GF-D8 (cell line): ENCODE measurements at places on chromosomes 7 and 10.

GRCh38 chr7:94561841-94562514, 52.4 kb downstream of the CASD1 start:
- no peak for DNase-seq

DNA sequence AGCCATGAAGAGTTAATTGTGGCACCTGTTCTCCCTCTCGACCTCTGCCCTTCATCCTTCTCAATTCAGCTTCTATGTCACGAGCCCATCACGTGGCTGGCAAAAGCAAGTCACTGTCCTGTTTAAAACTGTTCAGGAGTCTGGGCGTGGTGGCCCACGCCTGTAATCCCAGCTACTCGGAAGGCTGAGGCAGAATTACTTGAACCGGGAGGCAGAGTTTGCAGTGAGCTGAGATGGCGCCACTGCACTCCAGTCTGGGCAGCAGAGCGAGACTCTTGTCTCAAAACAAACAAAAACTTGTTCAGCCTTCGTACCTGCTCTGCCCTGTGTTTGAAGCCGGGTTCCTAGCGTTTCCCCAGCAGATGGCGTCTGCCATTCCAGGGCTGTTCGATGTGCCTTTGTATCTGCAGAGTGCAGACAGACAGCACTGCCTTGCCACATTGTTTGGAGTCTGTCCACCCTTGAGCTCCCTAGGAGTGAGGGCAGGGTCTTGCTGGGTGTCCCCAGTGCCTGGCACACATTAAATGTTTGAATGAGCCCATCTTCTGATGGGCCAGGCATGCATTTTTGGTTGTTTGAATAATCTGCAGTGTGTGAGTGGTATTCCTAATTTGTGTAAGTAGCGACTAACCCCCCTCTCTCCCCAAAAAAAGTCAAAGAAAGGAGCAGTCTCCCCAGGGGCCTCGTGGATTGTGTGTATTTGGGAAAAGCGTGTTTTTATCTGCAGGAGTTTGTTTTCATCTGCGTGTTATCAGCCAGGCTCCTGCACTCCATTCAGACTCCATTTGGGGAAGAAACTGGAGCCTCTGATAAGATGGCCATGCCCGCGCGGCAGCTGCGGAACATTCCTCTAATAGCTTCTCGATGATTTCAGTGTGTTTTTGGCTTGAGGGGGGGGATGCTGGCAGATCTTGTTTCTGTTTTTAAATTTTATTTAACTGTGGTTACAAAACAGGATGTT, 61.2 kb downstream of the DNAJB6 start:
- no peak for DNase-seq

DNA sequence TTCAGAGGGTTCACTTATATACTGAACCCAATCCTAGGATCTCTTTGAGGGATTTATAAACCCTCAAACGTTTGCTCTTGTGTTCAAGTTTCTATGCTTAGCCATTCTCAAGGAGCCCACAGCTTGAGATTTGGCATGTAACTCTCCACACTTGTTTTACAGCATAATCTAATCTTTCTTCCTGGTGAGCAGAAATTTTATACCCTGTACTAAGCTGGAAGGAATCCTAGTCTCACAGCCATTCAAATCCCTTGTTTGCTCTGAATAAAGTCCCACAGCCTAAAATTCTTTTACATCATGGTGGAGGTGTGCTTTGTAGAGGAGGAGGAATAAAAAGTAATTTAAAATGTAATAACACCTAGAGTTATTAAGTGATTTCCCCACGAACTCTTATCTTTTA, 5.3 kb upstream of the AGR2 start:
- DNase-seq = no peak

DNA sequence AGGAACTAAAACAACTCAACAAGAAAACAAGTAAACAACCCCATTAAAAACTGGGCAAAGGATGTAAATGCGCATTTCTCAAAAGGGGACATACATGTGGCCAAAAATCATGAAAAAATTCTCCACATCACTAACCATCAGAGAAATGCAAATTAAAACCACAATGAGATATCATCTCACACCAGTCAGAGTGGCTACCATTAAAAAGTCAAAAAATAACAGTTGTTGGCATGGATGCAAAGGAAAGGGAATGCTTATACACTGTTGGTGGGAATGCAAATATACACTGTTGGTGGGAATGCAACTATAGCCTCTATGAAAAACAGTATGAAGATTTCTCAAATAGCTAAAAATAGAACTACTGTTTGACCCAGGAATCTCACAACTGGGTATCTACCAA, 60.0 kb upstream of the LANCL2 start:
- no peak for DNase-seq

DNA sequence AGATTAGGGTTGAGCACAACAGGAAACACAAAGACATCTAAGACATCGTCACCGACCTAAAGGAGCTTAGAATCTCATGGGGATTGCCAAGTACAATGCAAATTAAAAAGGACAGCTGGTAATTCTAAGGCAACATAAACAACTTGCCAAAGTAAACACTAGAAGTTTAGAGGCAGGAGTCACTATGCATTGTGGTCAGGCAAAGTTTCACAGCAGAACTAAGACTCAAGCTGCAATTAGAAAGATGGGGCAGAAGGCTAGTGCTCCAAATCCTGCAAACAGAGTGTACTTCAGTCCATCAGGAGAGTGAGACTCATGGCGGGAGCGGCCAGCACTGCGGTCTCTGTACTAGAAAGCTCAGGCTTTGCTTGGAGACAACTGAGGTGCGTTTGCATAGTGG, 52.7 kb downstream of the HIPK2 start:
- no peak for DNase-seq

DNA sequence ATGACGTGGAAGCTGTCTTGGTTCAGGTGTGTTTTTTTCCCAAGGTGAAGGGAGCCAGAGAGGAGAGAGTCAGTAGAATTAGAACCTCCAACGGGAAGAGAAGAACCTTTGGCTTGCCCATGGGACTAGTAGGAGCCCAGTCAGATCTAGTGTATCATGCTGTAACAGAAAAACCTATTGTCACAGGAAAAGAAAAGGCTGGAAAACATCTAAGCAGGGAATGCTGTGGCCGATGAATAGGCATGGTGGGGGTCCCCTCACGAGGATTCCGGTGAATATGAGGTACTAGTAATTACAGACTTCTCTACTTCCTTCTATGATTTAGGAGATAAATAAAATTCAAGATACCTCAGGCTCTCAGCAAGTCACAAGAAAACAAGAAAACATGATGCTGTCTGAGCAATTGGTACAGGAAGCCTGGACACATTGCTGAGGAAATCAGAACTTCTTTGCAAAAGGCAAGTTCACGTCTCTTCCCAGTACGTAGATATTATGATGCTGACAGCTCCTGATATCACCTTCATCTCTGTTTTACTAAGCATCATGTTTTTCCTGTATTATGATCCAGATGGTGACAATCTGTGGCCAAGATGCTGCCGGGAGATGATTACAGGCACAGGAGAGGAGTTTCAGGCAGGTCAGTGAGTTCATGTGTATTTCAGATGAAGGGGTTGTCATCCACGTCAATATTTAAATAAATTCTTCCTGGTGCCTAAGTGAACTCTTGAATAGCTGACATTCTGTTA, 54.3 kb upstream of the NPY start:
- no peak for DNase-seq

DNA sequence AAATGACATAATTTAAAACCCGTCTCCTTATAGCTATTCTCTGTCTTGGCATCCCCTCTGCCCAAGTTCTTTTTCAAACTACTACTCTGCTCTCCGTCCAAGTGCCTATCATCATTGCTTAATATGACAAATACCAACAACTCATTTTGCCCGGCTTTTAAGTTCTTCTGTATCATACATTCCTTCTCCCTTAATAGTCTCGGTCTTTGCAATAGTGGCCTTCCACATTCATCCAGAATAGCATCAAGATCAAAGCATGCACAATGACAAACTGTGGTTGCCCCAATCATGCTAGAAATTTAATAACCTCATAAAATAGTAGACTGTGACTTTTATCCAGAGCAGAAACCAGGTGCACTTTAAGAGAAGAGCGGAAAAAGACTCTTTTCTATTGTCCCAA, 198.9 kb downstream of the ETV1 start:
- DNase-seq = no peak

- no peak for DNase-seq
Measured at GRCh38 chr10:63143987-63144386, 10.9 kb downstream of the NRBF2 start.

GRCh38 chr7:84248267-84248666, 53.7 kb upstream of the SEMA3A start:
- DNase-seq = no peak

DNA sequence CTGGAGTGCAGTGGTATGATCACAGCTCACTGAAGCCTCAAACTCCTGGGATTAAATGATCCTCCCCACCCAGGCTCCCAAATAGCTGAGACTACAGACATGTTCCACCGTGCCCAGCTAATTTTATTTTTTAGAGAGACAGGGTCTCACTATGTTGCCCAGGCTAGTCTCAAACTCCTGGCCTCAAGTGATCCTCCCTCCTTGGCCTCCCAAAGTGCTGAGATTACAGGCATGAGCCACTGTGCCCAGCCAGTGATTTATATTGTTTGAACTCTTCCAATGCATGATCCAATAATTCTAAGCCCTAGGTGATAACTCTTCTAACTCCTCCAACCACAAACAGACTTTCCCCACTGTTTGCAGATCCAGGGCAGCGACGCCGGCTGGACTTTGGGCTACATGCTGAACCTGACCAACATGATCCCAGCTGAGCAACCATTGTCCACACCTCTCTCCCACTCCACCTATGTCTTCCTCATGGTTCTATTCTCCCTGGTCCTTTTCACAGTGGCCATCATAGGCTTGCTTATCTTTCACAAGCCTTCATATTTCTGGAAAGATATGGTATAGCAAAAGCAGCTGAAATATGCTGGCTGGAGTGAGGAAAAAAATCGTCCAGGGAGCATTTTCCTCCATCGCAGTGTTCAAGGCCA, 41.8 kb upstream of the CC2D2B start:
- DNase-seq = no peak

DNA sequence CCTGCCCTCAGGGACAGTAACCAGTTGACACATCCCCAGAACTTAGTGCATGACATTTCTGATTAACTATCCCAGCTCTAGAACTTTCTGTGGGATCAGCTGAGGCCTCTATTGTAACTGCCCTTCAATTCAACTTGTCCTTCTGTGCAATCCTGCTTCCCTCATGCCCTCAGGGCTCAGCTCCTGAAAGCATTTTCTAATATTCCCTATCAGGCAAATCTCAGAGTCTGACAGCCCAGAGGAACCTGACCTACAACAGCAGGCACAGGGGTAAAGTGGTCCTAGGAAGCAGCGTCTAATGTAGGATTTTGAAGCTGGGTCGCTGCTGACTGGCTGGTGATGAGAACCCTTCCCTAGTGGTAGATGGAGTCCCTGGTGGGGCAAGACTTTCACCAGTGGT, 13.6 kb upstream of the STN1 start:
- DNase-seq = no peak

DNA sequence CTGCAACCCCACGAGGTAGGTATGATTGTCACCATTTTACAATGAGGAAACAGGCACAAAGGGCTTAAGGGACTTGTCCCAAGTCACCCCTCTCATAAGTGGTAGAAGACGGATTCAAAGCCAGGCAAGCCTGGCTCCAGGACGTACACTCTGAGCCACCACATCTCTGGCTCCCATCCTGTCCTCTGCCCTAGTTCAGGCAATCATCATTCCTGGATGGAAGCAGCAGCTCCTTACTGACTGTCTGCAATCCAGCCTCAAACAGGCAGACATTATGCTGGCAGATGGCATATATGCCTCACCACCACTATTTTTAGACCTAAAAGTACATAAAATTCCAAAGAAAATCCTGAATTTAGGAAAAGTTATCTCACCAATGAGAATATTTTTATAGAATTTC, 100.7 kb downstream of the USP6NL start:
- no peak for DNase-seq

GRCh38 chr10:75187961-75188426, 22.6 kb upstream of the VDAC2 start:
- DNase-seq = no peak

DNA sequence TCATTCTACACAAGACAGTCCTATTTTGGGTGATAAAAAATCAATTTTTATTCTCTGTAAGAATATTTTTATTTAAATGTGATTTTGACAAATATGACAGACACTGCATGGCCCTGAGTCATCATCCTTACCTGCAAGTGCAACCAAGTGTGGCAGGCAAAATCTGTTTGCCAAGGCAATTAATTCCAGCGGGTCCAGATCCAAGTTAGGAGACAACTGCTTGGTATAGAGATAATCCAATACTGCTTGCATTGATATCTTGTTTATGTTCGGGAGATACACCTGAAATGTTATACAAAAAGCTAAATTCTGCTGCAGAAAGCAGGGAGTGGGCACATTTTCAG, 66.2 kb downstream of the RHOBTB1 start:
- no peak for DNase-seq
